CD4-positive, alpha-beta T cell (primary cell): ENCODE measurements at places on chromosomes 11 and 22.

DNA sequence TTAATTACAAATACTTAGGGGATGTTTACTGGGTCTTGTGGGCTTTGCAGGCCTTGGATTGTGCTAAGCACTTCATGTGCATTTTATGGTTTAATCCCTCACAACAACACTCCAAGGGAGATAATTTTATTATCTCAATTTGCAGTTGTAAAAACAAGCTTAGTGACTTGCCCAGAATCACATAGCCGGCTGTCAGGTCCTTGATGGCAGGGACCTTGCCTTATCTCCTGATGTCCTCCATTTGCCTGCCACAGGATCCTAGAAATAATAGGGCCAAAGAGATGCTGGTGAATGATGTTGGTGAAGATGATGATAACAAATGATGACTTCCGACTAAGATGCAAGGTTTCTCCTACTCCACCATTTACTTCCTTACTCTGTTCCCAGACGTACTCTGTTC is 385.4 kb downstream of the TMEM135 start:
- H3K4me3 ChIP-seq, result no peak overlapping the region
- no peaks in the 10 kb centered on the region for H3K4me1 ChIP-seq
- no peaks in the 10 kb centered on the region for H3K36me3 ChIP-seq
- no peak overlapping the region for H3K27ac ChIP-seq

DNA sequence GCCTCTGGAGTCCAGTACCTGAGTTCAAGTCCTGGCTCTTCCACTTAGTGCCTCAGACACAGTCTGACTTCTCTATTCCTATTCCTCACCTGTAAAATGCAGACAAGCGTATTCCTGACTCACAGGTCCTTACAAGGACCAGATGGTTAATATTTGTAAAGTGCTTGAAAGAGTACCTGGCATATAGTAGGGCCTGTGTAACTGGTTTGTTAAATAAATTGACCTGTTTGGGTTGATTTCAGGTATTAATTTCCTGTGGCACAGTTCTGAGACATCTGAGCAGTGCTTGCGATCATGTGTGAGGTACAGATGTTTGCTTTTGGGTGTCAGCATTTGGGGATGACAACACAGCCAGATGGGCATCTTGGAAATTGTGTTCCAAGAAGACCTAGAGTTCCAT is 127.5 kb downstream of the APIP start:
- H3K4me3 ChIP-seq, result no peak overlapping the region
- no peaks in the 10 kb centered on the region for H3K36me3 ChIP-seq
- H3K27me3 ChIP-seq, result peaks cover 8% of the 10 kb centered on the region
- no peaks in the 10 kb centered on the region for H3K4me1 ChIP-seq
- no peak for DNase-seq

- H3K36me3 ChIP-seq, result no peaks in the 10 kb centered on the region
- H3K27ac ChIP-seq, result peak overlapping the region; percentile 95
- DNase-seq, result no peak
Observed at GRCh38 chr22:40855979-40856512, 393 bp downstream of the ST13 start.

GRCh38 chr11:19666951-19667350 is 45.7 kb upstream of the NAV2 start:
- H3K36me3 ChIP-seq, result no peaks in the 10 kb centered on the region
- no peaks in the 10 kb centered on the region for H3K27me3 ChIP-seq
- H3K4me3 ChIP-seq, result no peak overlapping the region
- no peak for DNase-seq
- H3K4me1 ChIP-seq, result no peaks in the 10 kb centered on the region

DNA sequence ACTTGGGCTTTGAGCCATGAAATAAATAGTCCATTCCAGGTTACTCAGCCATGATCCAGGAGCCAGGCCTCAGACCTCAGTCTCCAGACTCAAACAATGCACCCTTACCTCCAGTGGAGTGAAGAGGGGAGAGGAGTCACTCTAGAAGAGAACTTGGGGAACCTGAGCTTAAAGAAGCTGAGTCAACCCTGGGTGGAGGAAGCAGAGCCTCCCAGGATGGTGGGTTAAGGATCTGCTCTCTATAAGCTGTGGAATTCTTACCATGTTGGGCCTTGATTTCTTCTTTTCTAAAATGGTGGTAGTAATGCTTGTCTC is 113.2 kb downstream of the NECTIN1 start:
- no peak overlapping the region for H3K27ac ChIP-seq
- DNase-seq, result no peak
- no peaks in the 10 kb centered on the region for H3K27me3 ChIP-seq
- H3K4me1 ChIP-seq, result peaks cover 14% of the 10 kb centered on the region
- H3K4me3 ChIP-seq, result no peak overlapping the region
- no peaks in the 10 kb centered on the region for H3K36me3 ChIP-seq

DNA sequence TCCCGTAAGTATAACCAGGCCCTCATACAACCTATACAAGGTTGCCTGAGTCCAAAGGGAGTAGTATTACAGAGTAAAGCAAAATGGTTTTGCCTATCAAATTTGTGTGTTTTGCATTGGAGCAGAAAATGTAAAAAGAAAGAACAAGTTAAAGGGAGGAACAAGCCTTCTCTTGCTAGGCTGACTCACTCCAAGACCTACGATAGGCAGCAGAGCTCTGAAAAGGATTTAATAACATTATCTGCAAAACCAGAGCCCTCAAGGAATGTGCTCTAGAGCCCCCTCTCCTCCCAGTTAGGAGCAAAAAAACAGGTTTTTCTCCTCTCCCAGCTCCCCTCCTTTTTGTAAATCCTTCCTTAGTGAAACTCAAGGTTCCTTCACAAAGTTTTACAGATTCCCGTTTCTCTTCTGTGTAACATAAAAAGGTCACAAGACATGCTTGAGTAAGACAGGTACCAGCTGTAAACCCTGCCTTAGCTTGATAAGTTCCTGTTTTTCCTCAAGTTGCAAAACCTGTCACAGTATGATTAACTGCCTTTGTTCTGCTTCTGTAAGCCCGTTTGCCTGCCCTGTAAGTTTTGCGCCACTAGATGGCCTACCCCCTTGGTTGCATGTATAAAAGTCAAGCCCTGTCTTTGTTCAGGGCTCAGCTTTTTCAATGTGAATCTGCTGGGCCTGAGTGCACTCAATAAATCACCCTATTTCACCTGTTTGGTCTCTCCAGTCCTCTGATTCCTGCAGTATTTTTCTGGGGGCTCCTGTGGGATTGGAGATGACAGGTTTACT is 498.2 kb downstream of the KCNA4 start:
- H3K27ac ChIP-seq, result no peak overlapping the region
- no peaks in the 10 kb centered on the region for H3K27me3 ChIP-seq
- H3K36me3 ChIP-seq, result no peaks in the 10 kb centered on the region
- no peak overlapping the region for H3K4me3 ChIP-seq

DNA sequence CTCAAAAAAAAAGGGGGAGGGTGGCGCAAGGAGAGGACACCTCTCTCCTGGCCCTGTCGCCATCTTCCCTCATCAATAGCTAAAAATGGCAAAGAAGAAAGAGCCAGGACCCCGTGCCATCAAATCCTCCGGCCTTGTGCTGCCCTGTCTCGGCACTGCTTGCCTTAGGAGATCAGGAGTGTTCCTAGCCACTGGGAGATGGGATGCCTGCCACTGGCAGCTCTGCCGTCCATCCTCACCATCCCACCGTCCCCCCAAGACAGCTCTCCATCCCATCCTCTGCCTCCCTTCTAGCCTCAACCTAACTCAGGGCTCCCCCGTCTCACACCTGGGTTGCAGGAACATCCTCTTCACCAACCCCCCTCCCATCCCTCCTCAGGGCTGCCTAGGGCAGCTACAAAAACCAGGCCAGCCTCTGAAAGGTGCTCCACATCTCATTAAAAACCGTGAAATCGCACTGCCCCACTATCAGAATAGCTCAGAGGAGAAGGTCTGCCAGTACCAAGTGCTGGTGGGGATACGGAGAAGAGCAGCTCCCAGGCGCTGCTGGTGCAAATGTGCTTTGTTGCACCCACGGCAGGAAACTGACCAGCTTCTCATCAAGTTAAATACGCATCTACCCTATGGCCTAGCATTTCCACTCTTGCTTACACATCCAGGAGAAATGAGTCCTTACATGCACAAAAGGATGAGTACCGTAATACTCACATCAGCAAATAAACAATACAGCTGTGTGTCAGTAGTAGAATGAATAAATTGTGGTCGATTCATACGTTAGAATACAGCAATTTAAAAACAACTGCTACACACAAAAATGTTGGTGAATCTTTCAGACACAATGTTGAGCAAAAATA is 31.7 kb upstream of the GCAT start:
- peaks cover 23% of the 10 kb centered on the region for H3K36me3 ChIP-seq
- DNase-seq, result no peak
- no peaks in the 10 kb centered on the region for H3K4me1 ChIP-seq
- no peaks in the 10 kb centered on the region for H3K27me3 ChIP-seq

DNA sequence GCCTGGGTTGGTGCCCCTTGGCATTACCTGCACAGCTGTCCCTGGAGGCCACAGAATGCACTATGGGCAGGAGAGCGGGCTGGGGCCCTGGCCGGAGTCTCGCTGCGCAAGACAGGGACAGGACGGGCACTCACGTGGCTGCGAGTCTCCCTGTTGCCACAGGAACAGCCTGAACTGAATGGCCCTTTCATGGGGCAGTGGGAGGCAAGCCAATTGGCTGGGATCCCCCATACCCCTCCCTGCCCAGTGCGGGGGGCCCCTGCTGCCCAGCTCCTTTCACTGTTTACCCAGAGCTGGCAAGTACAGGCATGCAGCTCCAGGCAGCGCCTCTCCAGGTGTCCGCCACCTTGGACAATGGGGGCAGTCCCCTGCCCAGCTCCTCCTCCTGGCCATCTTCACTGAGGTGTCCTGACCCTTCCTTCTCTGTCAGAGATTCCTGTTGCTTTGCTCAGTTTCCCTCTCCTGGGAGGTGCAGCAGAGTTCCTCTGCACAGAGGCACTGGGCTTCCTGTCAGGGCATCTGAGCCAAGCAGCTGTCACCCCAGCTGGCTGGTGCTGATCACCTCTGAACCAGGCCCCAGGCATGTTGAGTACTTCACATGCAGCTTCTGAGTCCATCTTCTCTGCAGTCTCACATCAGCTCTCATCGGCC is 5.2 kb downstream of the USP2 start:
- H3K36me3 ChIP-seq, result no peaks in the 10 kb centered on the region
- peaks cover 2% of the 10 kb centered on the region for H3K27me3 ChIP-seq
- H3K27ac ChIP-seq, result no peak overlapping the region
- no peak overlapping the region for H3K4me3 ChIP-seq

DNA sequence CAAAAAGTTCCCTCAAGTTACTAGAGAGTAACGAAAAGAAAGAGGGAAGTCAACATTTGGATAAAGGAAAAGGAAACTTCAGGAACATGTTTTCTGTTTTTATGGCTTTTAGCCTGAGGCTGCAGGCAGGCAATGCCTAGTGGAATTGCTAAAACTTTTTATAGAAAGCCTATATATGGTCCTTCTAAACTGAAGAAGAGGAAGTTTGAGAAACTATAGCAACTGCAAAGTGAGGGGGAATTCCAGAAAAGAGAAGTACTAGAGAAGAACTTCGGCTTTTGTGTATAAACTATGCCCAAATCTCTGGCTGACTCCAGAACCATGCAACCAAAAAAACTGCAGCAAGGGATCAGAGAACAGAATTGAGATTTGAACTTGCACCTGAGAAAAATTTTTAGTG is 74.3 kb upstream of the ARHGAP42 start:
- no peaks in the 10 kb centered on the region for H3K36me3 ChIP-seq
- no peaks in the 10 kb centered on the region for H3K4me1 ChIP-seq
- DNase-seq, result no peak
- no peaks in the 10 kb centered on the region for H3K27me3 ChIP-seq
